ENCODE measurements at places on chromosomes 6 and 20.

- DNase-seq = no peak
Observed at GRCh38 chr6:45533386-45533785, 155.7 kb upstream of the SUPT3H start.

DNA sequence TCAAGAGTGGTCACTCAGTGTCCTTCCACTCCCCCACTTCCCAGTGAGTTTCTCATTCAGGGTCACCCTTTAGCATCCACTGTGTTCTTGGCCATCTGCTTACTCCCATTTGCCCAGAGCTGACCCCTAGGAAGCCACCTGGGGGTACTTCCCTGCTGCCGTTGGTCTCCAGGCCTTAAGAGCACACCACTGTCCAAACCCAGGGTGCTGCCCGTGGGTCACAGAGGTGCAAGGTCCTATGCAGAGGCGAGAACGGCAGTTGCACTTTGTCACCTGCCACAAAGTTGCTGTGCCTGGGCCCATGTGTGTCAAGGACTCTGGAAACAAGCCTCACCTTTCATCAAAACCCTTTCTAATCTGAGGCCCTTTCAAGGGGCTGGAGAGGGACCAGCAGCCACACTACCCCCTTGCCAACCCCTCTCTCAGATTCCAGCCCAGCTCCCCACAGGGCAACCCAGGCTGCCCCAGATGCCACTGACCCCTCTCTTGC is 191.1 kb downstream of the ZMYND8 start:
- DNase-seq = no peak

GRCh38 chr6:47671777-47672176 is 26.6 kb upstream of the ADGRF4 start:
- DNase-seq = no peak

- no peak for DNase-seq
Observed at GRCh38 chr20:9442858-9443257, 71.5 kb upstream of the LAMP5 start.

DNA sequence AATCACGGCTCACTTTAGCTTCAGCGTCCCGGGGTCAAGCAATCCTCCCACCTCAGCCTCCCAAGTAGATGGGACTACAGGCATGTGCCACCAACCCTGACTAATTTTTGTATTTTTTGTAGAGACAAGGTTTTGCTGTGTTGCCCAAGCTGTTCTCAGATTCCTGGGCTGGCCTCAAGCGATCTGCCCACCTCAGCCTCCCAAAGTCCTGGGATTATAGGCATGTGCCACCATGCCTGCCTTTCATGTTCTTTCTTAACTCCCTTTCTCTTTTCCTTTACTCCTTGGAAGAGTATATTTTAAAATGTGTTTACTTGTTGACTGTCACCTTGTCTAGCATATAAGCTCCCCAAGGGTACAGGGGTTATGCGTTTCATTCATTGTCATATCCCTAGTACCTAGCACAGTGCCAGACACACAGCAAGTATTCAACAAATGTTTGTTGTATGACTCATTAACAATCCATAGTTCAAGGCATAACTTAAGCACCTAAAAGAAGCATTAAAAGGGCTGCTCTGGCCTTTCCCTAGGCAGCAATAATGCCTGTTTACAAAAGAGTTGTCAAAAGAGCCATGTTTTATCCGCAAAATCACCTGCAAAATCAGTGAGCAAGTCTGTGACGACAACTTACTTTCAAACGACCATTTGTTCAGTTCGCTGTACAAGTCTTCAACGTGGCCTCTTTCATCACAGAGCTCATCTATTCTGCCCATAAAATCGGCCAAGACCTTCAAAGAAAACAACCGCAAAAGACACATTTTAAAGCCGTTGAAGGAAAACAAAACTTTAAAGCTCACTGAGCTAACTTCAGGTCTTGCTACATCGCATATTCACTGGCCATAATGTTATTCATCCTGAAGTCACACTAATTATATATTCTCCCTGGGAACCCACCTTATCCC is 4.6 kb downstream of the CYP24A1 start:
- no peak for DNase-seq

All from stimulated activated CD4-positive, alpha-beta T cell treated with anti-CD3 and anti-CD28 coated beads, Interleukin-1b, Interleukin-23, amount 100 ng/mL, for 1 hour (primary cell).